Uterine smooth muscle cell (primary cell): ENCODE measurements at places on chromosomes 3 and 15. TPM values are rescaled to one million over a fixed set of nuclear protein-coding genes. Genes with fewer than 3 reads are reported as not detected.

FYTTD1 gene
- 48.5 and 53.5 TPM in 2 replicates for total RNA-seq

DNAJC13 gene
- 103 and 107 TPM in 2 replicates for total RNA-seq

NKIRAS1 gene
- total RNA-seq = 14.2 and 14.4 TPM in 2 replicates

CIB2 gene
- total RNA-seq = 1.2 and 3.6 TPM in 2 replicates

ZPLD1 gene
- 0.62 TPM in 1 of 2 replicates, not detected in the other for total RNA-seq

PDCD10 gene
- total RNA-seq = 58.1 and 70.1 TPM in 2 replicates

PODXL2 gene
- 1.8 and 2.0 TPM in 2 replicates for total RNA-seq

ALPK3 gene
- total RNA-seq = 0.11 and 0.25 TPM in 2 replicates

SLC49A4 gene
- 18.2 and 29.5 TPM in 2 replicates for total RNA-seq

TLR9 gene
- total RNA-seq = under 0.01 TPM in 1 of 2 replicates, not detected in the other

GOLGA8T gene
- not detected in 2 replicates for total RNA-seq

NUSAP1 gene
- 51.1 and 167 TPM in 2 replicates for total RNA-seq

AADACL2 gene
- total RNA-seq = not detected in 2 replicates

STRC gene
- total RNA-seq = 0.12 TPM in 1 of 2 replicates, not detected in the other

SLC6A1 gene
- total RNA-seq = not detected in 2 replicates

C2CD4A gene
- total RNA-seq = 0.12 TPM in 1 of 2 replicates, not detected in the other

LNP1 gene
- 3.0 and 5.8 TPM in 2 replicates for total RNA-seq

MYL3 gene
- total RNA-seq = not detected in 2 replicates

CD80 gene
- total RNA-seq = 0.37 TPM in 1 of 2 replicates, not detected in the other

PLCH1 gene
- total RNA-seq = 0.11 and 0.12 TPM in 2 replicates

POC1A gene
- total RNA-seq = 9.4 and 24.8 TPM in 2 replicates

GALK2 gene
- 87.5 and 90.9 TPM in 2 replicates for total RNA-seq

PPCDC gene
- total RNA-seq = 9.2 and 16.0 TPM in 2 replicates

TEX55 gene
- total RNA-seq = not detected in 2 replicates

PPP1R14D gene
- total RNA-seq = not detected in 2 replicates

NDUFB4 gene
- 16.3 and 23.4 TPM in 2 replicates for total RNA-seq

TTLL13 gene
- 0.12 TPM in 1 of 2 replicates, not detected in the other for total RNA-seq

DAPK2 gene
- 4.2 and 5.8 TPM in 2 replicates for total RNA-seq

CNTN4 gene
- total RNA-seq = 0.12 and 1.00 TPM in 2 replicates

CYP8B1 gene
- under 0.01 TPM in 1 of 2 replicates, not detected in the other for total RNA-seq

LDHAL6B gene
- under 0.01 TPM in 1 of 2 replicates, not detected in the other for total RNA-seq

CPLX3 gene
- not detected in 2 replicates for total RNA-seq

ZNF620 gene
- 0.87 and 1.1 TPM in 2 replicates for total RNA-seq

MEIS2 gene
- total RNA-seq = 72.7 and 80.9 TPM in 2 replicates

NR2E3 gene
- 0.22 and 0.25 TPM in 2 replicates for total RNA-seq

MCF2L2 gene
- 0.66 and 1.9 TPM in 2 replicates for total RNA-seq

OR4M2 gene
- total RNA-seq = not detected in 2 replicates

HYAL1 gene
- total RNA-seq = 0.50 and 0.66 TPM in 2 replicates

SLC24A5 gene
- total RNA-seq = not detected in 2 replicates

C3orf52 gene
- total RNA-seq = 17.2 and 24.9 TPM in 2 replicates

GP9 gene
- not detected in 2 replicates for total RNA-seq

CLDN1 gene
- total RNA-seq = 0.25 and 0.55 TPM in 2 replicates

DCP1A gene
- total RNA-seq = 9.4 and 12.4 TPM in 2 replicates

TGM5 gene
- total RNA-seq = not detected in 2 replicates

NOX5 gene
- 0.22 and 0.25 TPM in 2 replicates for total RNA-seq

DCBLD2 gene
- 311 and 463 TPM in 2 replicates for total RNA-seq

PLSCR5 gene
- not detected in 2 replicates for total RNA-seq

ADAMTSL3 gene
- total RNA-seq = 0.22 and 0.62 TPM in 2 replicates

PP2D1 gene
- total RNA-seq = not detected in 2 replicates

CLDN16 gene
- 0.12 TPM in 1 of 2 replicates, not detected in the other for total RNA-seq

GOLGA6A gene
- under 0.01 TPM in 1 of 2 replicates, not detected in the other for total RNA-seq

CASR gene
- total RNA-seq = not detected in 2 replicates

HACL1 gene
- 16.9 and 21.7 TPM in 2 replicates for total RNA-seq

CCR2 gene
- total RNA-seq = not detected in 2 replicates

CX3CR1 gene
- under 0.01 TPM in 1 of 2 replicates, not detected in the other for total RNA-seq

GOLGA8K gene
- total RNA-seq = 0.25 TPM in 1 of 2 replicates, not detected in the other

MYO5A gene
- total RNA-seq = 70.7 and 99.6 TPM in 2 replicates

TNIK gene
- 20.4 and 23.7 TPM in 2 replicates for total RNA-seq

CORO2B gene
- 26.7 and 50.8 TPM in 2 replicates for total RNA-seq
